ENCODE measurements at places on chromosomes 16 and 17.
A peak's percentile ranks its signal among the peaks of the same experiment; 100 is the strongest.

- no peak for DNase-seq
These were observed 5.1 kb downstream of the ETV4 start for GRCh38 chr17:43540821-43541674.

- no peak for DNase-seq
These were observed 360.6 kb upstream of the XYLT1 start for GRCh38 chr16:17831330-17831729.

DNA sequence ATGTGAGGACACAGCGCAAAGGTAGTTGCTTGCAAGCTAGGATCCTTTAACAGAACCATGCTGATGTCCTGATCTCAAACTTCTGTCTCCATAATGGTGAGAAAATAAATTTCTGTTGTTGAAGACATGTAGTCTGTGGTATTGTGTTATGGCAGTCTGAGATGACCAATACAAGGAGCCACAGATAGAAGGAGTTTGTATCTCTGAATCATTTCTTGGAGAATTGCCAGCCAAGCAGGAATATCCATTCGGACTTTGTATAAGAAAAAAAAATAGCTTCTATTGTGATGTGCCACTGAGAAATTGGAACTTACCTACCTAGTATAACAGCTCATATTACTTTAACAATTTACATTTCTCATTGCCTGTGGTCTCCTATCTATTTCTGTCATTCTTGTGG, 447.6 kb upstream of the CA10 start:
- no peak for DNase-seq

- DNase-seq, result no peak
These were observed 83.9 kb downstream of the SPECC1 start for GRCh38 chr17:20092973-20093626.

DNA sequence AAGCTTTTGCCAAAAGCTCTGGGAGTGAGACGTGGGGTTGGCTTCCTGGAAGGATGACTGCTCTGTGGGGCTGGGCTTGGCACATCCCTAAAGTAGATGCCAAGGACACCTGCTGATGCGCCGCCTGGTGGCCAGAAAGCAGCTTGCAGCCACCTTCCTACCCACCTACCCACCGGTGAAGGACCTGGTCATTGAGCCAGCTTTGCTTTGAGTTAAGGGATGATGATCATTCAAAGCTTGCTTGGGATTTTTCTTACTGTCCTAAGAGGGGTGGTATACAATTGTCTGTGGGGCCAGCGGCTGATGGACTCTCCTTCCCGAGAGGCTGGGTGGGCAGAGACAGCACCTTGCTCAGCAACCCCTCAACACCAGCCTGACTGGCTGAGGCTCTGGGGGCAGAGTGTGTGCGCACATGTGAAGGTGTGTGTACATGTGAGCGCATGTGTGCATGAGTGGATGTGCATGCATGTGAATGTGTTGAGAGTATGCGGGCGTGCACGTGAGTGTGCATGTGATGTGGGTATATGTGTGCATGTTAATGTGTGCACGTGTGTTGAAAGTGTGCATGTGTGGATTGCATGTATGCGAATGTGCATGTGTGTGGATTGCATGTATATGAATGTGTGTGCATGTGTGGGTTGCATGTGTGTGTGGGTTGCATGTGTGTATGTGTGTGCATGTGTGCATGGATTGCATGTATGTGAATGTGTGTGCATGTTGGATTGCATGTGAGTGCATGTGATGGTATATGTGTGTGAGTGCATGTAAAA, 18.6 kb downstream of the C1QTNF1 start:
- DNase-seq, result peak; percentile 62

GRCh38 chr17:34578016-34578415, 1.4 kb upstream of the TMEM132E start:
- DNase-seq, result no peak

DNA sequence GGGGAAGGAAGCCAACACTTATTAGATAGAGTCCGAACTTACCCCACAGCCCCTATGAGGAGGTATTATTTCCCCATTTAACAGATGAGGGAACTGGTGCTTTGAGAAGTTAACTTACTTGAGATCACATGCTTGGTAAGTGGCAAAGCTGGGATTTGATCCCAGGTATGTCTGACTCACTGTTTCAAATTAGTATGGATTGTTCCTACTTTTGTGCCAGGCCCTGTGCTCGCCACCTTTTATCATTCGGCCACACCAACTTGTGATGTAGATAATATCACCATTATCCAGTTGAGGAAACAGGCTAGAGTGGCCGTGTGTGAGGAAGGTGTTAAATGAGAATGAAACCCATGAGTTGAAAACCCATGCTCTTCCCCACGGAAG, 10.7 kb downstream of the HIRIP3 start:
- DNase-seq, result no peak

Data from germinal center (tissue), 1 donor.